T-helper 17 cell (primary cell): ENCODE measurements at places on chromosomes 11 and 22. TPM values are rescaled to one million over a fixed set of nuclear protein-coding genes. Genes with fewer than 3 reads are reported as not detected.

DNA sequence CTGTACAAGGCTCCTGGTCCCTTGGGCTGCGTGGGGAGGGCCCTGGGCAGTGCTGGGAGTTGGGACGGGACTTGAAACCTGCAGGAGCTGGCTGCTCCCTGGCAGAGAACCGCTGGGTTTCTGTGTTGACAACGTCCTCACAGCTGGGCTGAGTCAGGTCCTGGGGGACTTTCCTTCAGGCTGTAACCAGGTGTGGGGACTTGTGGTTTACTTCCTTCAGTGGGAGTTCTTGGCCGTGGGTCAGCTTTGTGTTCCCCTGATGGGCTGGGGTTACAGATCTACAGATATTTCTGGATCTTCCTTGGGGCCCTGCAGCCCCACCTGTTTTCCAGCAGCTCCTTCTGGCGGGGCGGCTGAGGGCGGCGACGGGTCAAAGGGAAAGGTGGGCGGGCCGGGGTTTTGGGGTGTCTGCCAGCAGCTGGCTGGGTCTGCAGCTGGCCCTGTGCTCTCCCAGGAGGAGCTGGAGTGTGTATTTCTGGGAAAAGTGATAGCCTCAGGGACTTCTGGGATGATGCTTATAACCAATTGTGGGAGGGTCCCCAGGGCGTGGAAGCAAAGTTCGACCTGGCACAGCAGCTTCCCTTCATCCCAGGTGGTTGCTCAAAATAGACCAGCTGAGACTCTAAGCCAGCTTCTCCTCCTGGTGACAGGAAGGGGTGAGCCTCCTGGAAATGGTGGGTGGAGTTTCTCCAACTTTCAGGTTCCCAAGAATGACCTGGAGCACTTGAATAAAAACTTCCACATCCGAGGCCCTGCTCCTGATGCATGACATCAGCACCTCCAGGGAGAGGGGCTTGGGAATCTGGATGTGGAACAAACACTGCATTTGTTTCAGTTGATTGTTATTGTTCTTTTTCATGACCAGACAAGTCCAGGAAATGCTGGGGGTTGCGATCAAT, 19.1 kb downstream of the ST14 start:
- H3K36me3 ChIP-seq = no peaks in the 10 kb centered on the region
- H3K27ac ChIP-seq = no peak overlapping the region
- peaks cover 13% of the 10 kb centered on the region for H3K27me3 ChIP-seq

Gene UBASH3B
- total RNA-seq = 22.6 TPM

Gene IGSF22
- total RNA-seq = 2.0 TPM

DNA sequence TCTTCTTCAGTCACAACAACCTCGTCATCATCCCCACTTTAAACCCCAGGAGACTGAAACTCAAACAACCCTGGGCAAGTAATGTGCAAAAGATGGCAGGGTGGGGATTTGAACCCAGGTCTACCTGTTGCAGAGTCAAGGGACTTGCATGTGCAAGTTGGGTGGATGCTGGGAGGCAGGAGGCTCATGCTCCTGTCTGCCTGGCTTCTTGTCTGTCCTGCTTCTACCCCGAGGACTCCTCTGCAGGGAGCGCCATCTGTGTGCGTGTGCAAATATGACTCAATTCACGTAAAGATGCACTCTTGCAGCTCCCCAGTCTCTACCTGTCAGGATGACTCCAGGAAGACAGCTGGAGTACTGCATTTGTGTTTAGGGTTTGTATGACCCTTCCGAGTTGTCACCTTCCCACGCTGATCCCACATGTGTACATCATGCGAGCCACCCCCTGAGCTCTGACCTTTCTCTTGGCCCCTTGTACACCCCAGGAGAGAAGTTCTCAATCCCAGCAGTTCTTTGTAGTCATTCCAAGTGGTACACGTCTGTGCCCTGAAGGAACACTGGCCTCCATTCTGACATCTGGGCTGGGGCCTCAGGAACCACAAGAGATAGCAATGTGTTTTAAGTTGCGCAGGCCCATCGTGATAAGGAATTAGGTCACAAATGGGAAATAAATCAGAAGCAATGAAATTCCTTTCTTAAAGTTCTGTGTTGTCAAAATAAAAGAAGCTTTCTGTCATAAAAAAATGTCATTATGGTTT, 95.7 kb downstream of the CWC15 start:
- H3K27ac ChIP-seq = no peak overlapping the region
- peaks cover 7% of the 10 kb centered on the region for H3K4me1 ChIP-seq
- no peaks in the 10 kb centered on the region for H3K36me3 ChIP-seq
- H3K27me3 ChIP-seq = peaks cover 48% of the 10 kb centered on the region

DNA sequence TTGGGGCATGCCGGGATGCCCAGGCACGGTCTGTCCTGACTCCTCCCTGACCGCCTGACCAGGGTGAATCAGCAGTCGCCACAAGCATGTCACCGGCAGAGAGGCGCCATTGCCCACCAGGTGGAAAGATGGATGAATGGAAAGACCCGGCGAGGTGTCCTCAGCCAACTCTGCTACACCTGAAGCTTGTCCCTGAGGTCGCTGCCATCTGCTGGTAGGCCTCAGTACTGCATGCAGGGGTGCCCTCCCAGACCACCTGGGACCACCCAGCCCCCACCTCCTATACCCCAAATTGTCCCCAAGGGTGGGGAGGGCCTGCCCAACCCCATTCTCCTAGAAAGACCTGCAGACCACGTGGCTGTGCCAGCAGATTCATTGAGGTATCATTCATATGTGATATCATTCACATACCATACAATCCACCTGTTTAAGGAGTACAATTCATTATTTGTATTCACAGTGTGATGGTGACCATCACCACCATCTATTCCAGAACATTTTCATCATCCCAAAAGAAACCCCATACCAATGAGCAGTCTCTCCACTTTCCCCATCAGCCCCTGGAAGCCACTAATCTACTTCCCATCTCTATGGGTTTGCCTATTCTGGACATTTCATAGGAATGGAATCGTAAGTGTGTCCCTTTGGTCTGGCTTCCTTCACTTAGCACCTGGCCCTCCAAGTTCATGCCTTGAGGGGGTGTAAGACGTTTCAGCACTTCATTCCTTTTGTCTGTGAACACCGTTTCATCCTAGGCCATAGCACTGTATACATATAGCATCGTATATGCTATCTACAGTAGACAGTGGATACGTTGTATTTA, 17.5 kb downstream of the FGF3 start:
- H3K4me3 ChIP-seq = no peak overlapping the region
- H3K27me3 ChIP-seq = peaks cover 10% of the 10 kb centered on the region
- no peak for DNase-seq
